ENCODE measurements at places on chromosomes 13 and 19.

- DNase-seq = no peak
These were observed 10.6 kb downstream of the BRD4 start for GRCh38 chr19:15321739-15322138.

DNA sequence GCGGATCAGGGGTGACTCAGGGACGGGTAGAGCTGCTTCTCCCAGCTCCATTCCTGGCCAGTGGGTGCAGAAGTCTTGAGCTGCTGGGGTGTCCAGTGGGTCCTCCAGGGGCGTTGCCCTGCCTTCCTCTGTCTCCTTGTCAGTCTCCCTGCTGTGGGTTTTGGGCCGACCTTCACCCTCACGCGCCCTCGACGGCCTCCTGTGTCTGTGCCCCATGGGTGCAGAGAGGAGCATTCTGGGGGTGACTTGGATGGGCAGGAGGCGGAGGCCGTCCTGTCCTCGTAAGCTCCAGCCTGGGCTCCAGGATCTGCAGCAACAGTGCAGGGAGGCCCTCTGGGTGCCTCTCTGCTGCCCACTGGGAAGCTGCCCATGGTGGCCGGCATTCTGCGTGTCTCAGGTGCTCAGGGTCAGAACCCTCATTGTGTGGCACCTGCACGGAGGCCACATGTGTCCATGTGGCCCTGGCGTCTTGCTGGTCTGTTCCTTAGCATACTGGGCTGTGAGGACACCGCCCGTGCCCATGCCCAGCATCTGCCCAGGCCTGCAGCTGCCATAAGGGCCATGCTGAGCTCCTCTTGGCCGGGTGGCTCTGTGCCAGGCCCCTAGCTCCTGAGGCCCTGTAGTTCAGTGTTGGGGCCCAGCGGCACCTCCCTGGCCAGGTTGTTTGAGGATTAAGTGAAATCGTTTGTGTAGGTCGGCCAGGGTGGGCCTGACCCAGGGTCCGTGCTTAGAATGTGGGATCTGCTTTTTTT is 17.3 kb downstream of the DOT1L start:
- no peak for DNase-seq

DNA sequence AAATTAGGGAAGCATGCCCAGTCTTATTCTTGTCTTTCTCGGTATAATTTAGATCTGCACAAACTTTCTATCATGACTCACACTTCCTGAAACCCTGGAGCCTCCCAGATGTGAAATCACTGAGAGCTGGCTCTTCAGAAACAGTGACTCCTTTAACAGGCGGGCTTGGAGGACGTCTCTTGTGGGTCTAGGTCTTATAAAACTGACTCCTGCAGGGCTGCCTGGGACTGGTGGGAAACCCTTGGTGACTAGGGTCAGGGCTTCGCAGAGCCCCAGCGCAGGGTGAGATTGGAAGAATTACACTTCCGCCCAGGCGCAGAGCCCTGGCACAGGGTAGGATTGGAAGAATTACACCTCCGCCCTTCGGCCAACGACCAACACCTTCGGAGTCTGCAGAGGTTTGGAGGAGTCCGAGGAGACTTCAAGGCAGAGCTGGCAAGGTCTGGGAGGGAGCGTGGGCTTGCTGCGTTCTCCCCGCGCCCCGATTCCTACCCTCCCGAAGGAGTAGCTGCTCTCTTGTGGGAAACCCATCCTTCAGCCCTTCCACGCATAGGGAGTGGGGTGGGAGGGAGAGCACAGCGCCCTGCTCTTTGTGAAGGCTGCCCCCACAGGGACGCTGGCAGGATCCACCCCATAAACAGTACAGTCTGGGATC is 43.4 kb upstream of the MAP3K10 start:
- no peak for DNase-seq

DNA sequence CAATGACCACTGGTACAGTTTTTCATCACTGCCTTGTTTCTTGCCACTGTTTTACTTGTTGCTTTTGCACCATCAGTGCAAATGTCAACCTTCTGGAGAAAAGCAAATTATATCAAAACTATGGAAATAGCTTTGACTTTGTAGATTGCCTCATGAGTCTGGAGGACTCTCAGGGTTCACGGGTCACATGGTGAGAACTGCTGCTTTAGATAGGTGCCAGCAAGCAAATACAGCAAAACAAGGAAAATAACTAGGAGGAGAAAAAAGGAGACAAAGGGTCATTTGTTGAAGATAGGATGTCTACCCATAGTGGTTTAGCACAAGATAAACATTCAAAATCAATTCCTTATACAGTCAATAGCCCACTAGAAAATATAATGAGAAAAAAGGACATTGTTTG is 33.1 kb downstream of the POLR1D start:
- DNase-seq = no peak

GRCh38 chr13:94157705-94158218 is 321.7 kb downstream of the DCT start:
- DNase-seq = no peak

DNA sequence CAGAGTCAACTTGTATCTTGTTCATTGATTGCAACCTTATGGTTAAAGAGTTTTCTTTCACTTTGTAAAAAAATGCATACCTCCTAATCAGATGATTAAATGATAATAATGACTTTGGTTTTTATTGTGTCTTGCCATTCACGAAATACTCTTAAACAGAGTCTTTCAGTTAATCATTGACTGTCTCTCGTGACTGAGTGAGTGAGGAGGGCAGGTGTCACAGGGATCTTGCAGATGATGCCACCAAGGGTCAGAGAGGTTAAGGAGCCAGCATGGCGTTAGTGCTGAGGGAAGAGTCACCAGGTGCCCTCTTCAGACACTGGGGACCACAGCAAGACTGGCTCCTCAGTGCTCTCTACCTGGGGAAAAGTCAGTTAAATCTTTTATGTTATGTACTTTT is 8.0 kb downstream of the GPATCH1 start:
- DNase-seq = no peak

DNA sequence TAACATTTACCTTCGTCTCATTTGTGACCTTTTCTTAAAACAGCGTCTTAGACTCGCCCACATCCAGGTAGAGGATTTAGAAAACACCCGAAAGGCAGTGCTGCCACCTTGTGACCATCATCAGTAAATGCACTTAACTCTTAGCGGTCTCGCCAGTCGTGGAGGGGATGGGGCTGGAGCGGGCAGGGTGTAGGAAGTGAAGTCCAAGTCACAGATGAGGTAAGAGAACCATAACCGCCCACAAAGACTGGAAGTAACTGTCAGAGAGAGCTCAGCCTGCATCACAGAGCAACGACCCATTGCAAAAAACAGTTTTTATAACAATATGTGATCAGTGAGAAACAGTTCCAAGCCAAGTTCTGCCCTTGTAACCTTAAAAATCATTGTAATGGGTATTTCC is 10.7 kb upstream of the CEACAM3 start:
- DNase-seq = peak; percentile 59

DNA sequence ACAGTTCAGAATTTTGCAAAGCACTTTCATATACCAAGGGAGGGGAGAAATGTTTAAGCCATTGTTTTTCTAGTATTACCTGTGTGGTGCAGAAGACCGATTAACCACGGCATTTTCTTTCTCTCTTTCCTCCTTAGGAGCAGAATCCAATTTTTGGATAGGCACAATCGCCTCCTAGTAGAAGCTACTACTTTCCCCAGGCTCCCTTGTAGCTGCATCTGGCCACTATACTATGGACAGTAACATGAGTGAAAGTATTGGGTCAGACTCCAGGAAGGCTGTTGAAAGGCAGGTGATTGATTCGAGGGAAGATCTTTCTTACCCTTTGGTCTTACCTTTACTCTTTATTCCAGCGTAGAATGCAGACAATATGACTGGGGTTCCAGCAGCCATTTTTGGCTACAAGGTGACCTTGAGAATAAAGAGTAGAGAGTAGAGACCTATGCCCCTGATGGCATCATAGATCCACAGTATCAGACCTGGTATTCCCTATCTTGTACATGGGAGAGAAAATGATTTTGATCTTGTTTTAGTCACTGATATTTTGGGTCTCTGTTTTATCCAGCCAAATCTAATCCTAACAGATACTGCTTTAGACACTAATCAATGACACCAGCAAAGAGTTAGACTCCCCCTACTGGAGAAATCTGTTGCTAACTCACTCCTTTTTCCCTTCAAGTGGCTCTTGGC is 77.0 kb downstream of the LRRC63 start:
- DNase-seq = no peak

- no peak for DNase-seq
These were observed 4.7 kb upstream of the CYP4F3 start for GRCh38 chr19:15636026-15636425.

- no peak for DNase-seq
These were observed 330.2 kb downstream of the TEX29 start for GRCh38 chr13:111650626-111651025.

- DNase-seq = peak; percentile 97
These were observed at the start of gene PLIN5 for GRCh38 chr19:4534836-4535658. PLIN5 (minus strand) TSS chr19:4535224; CDS start chr19:4534074, 1,150 bp downstream.

Data from BE2C (cell line).